ENCODE measurements at places on chromosomes 11 and 22.

DNA sequence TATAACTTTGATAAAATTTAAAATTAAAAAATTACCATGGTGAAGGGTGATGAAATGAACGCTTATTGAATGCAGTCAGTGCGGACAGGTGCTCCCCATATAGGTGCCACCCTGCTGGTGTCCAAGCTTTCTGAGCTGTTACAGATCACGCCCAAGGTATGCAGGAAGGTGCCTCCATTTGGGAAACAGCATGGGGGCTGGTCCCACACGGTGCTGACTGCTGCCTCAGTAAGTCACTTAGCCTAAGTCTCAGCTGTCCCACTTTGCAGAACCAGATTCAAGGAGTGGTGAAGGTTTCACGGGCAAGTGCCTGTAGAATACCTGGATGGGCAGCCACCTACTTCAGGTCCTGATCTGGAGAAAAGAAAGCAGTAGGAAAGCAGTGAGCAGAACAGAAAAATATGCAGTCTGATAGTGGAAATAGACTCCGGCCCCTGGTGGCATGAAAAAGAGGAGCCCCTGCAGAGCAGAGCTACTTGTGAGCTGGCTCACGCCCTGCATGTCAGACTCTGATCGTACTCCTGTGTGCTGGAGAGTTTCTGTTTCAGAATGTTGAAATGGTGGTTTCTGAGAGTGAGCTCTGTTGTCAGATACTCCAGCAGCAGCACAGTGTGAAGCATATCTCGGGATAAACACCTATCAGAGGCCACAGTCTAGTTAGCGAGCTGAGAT lies 33.2 kb downstream of the ADORA2A start:
- no peak for DNase-seq

DNA sequence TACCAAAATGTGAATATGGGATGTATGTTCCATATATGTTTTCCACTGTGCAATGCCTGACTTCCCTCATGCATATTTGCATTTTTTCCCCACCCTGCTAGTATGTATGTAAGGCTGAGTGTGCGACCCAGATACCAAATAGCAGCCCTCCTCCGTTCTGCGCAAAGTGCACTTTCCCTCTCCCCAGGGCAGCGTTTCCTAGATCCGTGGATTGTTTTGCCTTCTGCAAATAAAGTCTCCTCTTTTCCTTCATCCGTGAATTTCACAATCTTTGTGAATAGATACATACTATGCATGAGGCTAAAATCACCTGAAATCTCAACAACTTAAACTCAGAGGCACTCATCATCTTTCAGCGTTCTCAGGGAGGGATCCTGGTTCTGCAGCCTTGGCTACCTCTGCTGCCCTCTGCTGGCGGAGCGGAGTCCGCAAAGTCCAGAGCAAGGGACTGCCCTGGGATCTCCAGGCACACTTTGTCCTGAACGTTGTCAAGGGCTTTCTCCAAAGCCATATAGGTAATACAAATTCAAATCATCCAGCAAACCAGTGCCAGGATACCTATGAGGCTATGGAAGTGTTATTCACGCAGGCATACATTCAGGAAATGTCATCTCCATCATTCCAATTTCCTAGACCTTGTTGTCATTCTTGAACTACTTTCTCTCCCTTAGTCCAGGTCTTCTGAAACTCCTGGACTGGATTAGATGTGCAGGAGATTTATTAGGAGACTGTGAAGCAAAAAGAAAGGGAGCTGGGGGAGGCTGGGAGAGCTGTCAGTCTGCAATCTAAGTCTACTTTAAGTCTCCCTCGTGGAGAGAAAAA lies 53.1 kb downstream of the CNTF start:
- peak; percentile 52 for DNase-seq

GRCh38 chr11:129259931-129260348 lies 67.8 kb upstream of the ARHGAP32 start:
- no peak for DNase-seq

GRCh38 chr11:133936136-133936535 lies 20.6 kb downstream of the IGSF9B start:
- DNase-seq = no peak

GRCh38 chr11:38448284-38448683 lies 1850.2 kb upstream of the RAG2 start:
- no peak for DNase-seq

- DNase-seq = no peak
Measured at GRCh38 chr22:27459999-27460398, 341.6 kb downstream of the MN1 start.

DNA sequence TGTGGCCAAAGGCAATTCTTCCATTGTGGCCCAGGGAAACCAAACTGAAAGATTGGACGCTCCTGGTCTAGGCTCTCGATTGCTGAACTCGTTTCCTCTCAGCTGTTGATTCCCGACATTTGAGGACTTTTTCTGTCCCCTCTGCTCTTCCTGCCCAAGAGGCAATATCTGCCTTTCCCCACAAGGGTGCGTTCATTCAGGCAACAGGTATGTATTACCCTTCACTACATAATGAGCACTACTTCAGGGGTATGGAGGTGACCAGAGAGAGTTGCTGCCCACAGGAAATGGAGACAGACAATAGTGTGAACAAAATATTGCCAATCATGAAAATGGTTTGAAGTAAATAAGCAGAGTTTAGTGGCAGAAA lies 8.2 kb downstream of the PTH start:
- no peak for DNase-seq

GRCh38 chr11:57585301-57585700 lies 12.2 kb upstream of the SERPING1 start:
- DNase-seq = no peak
